Ascending aorta (tissue), 2 donors: ENCODE measurements at places on chromosomes 4 and X. TPM values are rescaled to one million over a fixed set of nuclear protein-coding genes. Genes with fewer than 3 reads are reported as not detected.

- H3K27ac ChIP-seq, result no peak overlapping the region
- H3K27me3 ChIP-seq, result no peaks in the 10 kb centered on the region
- no peaks in the 10 kb centered on the region for H3K36me3 ChIP-seq
- no peak for DNase-seq
Observed at GRCh38 chrX:128438082-128438481, 385.9 kb upstream of the ACTRT1 start.

DNA sequence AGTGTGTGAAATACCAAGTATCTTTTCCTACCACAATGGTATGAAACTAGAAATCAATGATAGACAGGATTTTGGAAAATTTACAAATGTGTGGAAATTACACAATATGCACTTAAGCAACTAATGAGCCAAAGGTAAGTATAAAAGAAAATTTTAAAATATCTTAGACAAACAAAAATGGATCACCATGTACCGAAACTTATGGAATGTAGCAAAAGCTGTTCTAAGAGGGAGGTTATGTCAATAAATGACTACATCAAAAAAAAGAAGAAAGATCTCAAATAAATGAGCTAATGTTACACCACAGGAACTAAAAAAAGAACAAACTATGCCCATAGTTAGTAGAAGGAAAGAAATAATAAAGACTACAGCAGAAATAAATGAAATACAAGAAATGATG lies 1084.1 kb downstream of the TECRL start:
- no peak for DNase-seq
- no peaks in the 10 kb centered on the region for H3K4me1 ChIP-seq
- no peak overlapping the region for H3K4me3 ChIP-seq
- no peaks in the 10 kb centered on the region for H3K27me3 ChIP-seq

DNA sequence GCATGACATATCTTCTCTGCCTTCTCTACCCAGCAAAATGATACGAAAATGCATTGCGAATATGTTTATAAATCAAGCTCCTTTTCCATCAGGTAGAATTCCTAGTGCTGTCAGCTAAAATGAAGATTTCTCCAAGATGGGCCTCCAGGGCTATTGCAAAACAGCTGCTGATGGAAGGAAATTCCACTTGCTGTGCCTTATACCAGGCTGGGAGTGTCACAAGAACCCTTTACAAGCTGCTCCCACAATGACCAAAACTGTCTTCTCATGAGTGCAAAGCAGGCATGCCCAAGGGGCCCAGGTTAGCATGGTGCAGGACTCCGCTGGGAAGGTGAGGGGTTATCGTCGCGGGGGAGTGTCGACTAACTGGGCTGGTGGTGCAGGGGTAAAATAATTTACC lies 8.7 kb downstream of the HNRNPH2 start:
- H3K27ac ChIP-seq, result no peak overlapping the region
- no peaks in the 10 kb centered on the region for H3K27me3 ChIP-seq
- H3K4me1 ChIP-seq, result peaks cover 4% of the 10 kb centered on the region
- DNase-seq, result no peak
- peaks cover 5% of the 10 kb centered on the region for H3K36me3 ChIP-seq

DNA sequence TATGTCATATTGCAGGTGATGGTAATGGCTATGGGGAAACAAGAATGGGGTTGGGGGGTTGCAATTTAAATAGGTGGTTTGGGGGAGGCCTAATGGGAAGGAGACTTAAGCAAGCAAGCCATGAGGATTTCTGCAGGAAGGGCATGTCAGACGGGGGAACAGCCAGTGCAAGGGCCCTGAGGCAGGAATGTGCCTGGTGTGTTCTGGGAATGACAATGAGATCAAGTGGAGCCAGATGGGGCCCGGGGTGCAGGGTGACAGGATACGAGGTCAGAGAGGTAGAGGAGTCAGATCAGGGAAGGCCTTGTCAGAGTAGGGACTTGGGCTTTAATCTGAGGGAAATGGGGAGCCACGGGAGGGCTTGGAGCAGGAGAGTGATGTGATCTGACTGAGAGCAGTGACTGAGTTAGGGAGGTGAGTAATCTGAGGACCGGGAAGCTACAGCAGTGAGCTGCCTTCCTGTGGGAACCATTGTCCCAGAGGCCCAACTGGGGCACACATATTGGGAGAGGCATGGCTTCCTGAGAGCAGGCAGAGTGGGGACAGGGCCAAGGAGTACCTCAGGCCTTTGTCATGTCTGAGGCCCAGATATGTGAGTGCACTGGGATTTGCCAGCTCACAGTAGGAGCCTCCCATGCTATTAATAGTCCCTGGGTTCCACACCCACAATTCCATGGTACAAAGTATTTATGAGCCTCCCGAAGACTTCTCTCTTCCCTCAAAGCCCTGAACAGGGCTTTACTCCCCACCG lies 139.8 kb downstream of the BCOR start:
- H3K36me3 ChIP-seq, result no peaks in the 10 kb centered on the region
- H3K4me3 ChIP-seq, result no peak overlapping the region
- H3K27me3 ChIP-seq, result no peaks in the 10 kb centered on the region

- H3K27ac ChIP-seq, result no peak overlapping the region
- no peak for DNase-seq
- H3K4me1 ChIP-seq, result no peaks in the 10 kb centered on the region
- H3K27me3 ChIP-seq, result no peaks in the 10 kb centered on the region
- no peak overlapping the region for H3K4me3 ChIP-seq
- H3K36me3 ChIP-seq, result no peaks in the 10 kb centered on the region
Observed at GRCh38 chr4:6723851-6724250, 7.9 kb downstream of the BLOC1S4 start.

- H3K27me3 ChIP-seq, result no peaks in the 10 kb centered on the region
- no peaks in the 10 kb centered on the region for H3K36me3 ChIP-seq
- H3K4me3 ChIP-seq, result no peak overlapping the region
- no peaks in the 10 kb centered on the region for H3K4me1 ChIP-seq
- H3K27ac ChIP-seq, result no peak overlapping the region
Observed at GRCh38 chr4:54015423-54016030, 48.9 kb downstream of the CHIC2 start.

DNA sequence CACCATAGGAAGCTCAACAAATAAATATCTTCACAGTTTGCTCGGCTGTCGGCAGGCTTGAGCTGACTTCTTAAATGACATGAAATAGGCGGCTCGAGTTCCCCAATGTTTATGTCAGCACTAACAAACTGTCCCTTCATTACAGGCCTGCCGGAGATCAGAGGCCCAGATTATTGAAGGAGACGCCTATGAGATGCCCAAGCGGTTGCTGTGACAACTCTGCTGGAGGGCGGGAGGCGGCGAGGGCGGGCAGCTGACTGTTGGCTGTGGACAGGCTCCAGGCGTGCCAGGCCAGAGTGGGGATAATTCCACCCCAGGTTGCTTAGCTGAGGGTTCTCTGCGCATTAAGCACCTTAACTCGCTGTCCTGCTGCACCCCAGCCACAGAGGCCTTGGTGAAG lies 39.2 kb upstream of the MSX1 start:
- no peaks in the 10 kb centered on the region for H3K27me3 ChIP-seq
- no peak overlapping the region for H3K4me3 ChIP-seq
- no peaks in the 10 kb centered on the region for H3K4me1 ChIP-seq

DNA sequence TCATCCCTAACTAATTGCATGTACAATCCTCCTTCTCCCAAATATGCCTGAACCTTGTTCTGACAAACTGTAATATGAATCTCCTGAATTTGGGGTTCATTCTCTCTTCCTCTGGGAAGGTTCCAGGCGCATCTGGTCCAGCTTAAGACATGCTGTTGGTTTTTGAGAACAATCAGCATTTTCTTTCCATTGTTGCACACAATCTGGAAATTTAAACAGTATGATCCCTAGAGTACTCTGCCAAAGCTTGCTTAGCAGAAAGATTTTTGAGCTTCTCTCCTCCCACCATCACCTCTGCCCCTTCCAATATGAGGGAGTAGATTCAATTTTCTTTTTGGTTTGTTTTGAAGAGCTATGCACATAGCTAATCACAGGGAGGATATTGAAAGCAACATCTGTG lies 50.1 kb downstream of the SRPX start:
- no peaks in the 10 kb centered on the region for H3K27me3 ChIP-seq
- H3K36me3 ChIP-seq, result no peaks in the 10 kb centered on the region
- H3K27ac ChIP-seq, result no peak overlapping the region
- no peaks in the 10 kb centered on the region for H3K4me1 ChIP-seq
- no peak for DNase-seq

DNA sequence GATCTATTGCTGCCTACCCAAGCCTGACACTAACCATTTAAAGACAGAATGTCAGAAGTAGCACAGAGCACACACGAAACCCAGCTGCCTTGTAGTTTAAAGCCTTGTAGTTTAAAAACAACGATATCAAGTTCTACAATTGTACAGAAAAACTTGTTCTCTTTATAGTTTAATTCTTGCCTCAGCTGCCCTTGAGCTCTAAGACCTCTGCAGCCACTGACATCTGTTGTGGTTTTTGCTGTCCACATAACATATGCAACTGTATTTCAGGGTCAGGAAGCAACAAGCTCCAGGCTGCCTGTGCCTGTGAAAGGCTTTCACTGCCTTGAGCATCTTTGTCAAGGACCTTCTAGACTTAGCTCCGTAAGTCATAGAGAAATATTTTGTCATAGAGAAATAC lies 227.2 kb downstream of the SPCS3 start:
- H3K4me1 ChIP-seq, result no peaks in the 10 kb centered on the region
- no peak overlapping the region for H3K27ac ChIP-seq
- H3K27me3 ChIP-seq, result no peaks in the 10 kb centered on the region
- no peak for DNase-seq
- no peaks in the 10 kb centered on the region for H3K36me3 ChIP-seq

DNA sequence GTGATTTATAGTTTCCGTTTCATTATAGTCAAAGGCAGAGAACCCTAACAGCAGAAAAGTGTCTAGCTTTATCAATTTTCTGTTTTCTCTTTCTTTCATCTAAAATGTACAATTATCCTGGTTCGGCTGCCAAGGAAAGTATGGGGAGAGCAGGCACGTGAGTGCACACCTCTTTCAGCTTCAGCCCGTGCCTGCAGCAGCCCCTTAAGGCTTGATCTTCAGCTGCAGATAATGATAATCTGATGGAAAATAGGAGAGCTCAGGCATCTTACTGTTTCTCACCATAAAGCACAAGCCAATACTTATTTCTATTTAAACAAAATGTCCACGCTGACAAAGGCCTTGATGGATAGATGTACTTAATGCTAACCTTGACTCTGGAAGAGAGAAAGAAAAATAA lies 334.4 kb downstream of the UNC5C start:
- DNase-seq, result no peak
- H3K36me3 ChIP-seq, result peaks cover 8% of the 10 kb centered on the region
- H3K27ac ChIP-seq, result no peak overlapping the region
- H3K4me1 ChIP-seq, result no peaks in the 10 kb centered on the region
- H3K27me3 ChIP-seq, result no peaks in the 10 kb centered on the region

DNA sequence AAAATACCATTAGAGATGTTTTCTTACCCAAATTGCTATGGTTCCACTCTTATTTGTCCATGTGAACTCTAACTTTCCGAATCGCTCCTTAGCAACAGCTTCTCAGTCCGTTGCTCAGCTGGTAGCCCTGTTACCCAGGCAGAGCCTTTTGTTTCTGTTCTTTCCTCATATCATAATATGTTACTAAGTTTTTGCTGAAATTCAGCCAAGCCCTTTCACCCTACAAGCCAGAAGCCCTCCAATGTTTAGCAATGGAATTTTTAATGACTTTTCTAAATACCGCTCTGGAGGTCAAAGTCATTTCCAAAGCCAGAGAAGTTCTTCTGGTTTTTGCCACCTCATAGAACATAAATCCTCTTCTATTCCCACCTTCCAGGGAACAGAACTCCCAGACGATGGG lies 1029.5 kb downstream of the C4orf33 start:
- DNase-seq, result no peak
- no peaks in the 10 kb centered on the region for H3K27me3 ChIP-seq
- H3K4me1 ChIP-seq, result no peaks in the 10 kb centered on the region
- H3K36me3 ChIP-seq, result no peaks in the 10 kb centered on the region
- no peak overlapping the region for H3K27ac ChIP-seq

DNA sequence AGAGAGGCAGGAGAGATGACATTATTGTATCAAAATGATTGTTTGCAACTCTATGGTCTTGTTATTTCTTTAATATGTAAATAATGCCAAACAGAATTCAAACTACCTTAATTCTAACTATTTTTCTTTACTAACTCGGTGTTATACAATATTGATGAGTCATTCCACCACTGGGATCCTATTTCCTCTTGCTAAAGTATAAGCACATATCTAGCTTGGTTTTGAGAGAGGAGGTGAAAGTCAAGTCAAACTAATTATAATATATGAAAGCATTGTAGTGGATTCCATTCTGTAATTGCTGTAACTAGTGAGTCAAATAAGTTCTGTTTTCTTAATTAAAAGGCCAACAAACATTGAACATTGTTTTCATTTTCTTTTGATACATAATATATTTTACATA lies 837.6 kb downstream of the PDHA2 start:
- H3K27me3 ChIP-seq, result no peaks in the 10 kb centered on the region
- H3K27ac ChIP-seq, result no peak overlapping the region
- no peak for DNase-seq
- H3K36me3 ChIP-seq, result no peaks in the 10 kb centered on the region
- no peak overlapping the region for H3K4me3 ChIP-seq
- H3K4me1 ChIP-seq, result no peaks in the 10 kb centered on the region

DNA sequence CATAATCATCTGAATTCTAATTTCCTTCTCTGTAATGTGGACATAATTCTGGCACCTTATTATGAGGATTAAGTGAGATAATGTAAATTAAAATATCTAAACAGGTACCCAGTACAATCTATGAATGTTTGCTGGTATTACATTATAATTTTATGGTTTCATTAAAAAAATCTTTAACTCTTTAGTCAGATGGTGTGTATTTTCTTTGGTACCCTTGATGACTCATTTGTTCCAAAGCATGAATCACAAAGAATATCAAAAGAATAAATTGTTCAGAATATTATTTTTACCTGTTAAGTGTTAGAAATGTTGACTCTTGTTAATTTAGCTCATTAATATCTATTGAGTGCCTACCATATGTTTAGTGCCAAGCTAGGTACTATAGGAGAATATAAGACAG lies 74.3 kb downstream of the SNX25 start:
- H3K4me1 ChIP-seq, result peaks cover 16% of the 10 kb centered on the region
- peak overlapping the region; percentile 27 for H3K27ac ChIP-seq
- H3K27me3 ChIP-seq, result no peaks in the 10 kb centered on the region
- no peaks in the 10 kb centered on the region for H3K36me3 ChIP-seq
- no peak for DNase-seq
- H3K4me3 ChIP-seq, result no peak overlapping the region

The CT55 gene
- total RNA-seq, result not detected

The MAGEA9B gene
- not detected for total RNA-seq

The ZNF732 gene
- not detected for total RNA-seq
